Activated naive CD8-positive, alpha-beta T cell treated with anti-CD3 and anti-CD28 coated beads, Interleukin-2, amount 50 U/mL, for 16 hours (primary cell): ENCODE measurements at places on chromosomes 3 and 15.

- no peak for DNase-seq
Observed at GRCh38 chr3:40079203-40079846, 230.2 kb upstream of the EIF1B start.

GRCh38 chr15:63093486-63094205 is 28.0 kb upstream of the LACTB start:
- peak; percentile 41 for DNase-seq

GRCh38 chr3:48575366-48575765 is 11.8 kb upstream of the UCN2 start:
- no peak for DNase-seq

DNA sequence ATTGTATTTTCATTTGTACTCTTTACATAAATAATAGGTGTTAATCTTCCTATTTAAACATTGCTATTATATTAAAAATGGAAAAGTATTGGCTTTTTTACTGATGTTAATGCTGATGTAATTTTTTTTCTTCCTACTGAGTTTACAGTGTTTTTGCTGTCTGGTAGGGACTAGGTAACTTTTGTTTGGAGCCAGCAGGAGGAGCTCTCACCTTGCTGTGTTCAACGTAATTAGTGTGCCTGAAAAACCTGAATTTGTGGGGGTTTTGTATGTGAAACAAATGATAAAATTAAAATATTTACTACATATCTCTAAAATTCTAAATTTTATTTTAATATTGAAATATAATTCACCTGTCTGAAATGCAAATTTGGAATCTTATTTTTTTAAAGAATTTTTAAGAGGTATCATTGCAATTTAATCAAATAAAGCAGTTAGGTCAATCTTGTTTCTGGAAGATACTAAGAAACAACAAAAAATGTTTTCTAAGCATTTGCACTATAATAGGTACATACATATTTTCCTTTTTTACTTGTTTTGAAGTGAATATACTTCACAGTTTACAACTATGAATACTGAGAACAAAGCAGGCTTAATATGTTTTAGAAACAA is 48.8 kb downstream of the EPHA6 start:
- no peak for DNase-seq

GRCh38 chr15:63163217-63163616 is 5.9 kb upstream of the RPS27L start:
- no peak for DNase-seq

DNA sequence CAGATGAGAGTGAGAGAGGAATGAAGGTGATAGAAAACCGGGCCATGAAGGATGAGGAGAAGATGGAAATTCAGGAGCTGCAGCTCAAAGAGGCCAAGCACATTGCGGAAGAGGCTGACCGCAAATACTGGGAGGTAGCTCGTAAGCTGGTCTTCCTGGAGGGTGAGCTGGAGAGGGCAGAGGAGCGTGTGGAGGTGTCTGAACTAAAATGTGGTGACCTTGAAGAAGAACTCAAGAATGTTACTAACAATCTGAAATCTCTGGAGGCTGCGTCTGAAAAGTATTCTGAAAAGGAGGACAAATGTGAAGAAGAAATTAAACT is 88.9 kb downstream of the EOMES start:
- no peak for DNase-seq

- no peak for DNase-seq
Observed at GRCh38 chr3:72234391-72234790, 449.4 kb upstream of the PROK2 start.

DNA sequence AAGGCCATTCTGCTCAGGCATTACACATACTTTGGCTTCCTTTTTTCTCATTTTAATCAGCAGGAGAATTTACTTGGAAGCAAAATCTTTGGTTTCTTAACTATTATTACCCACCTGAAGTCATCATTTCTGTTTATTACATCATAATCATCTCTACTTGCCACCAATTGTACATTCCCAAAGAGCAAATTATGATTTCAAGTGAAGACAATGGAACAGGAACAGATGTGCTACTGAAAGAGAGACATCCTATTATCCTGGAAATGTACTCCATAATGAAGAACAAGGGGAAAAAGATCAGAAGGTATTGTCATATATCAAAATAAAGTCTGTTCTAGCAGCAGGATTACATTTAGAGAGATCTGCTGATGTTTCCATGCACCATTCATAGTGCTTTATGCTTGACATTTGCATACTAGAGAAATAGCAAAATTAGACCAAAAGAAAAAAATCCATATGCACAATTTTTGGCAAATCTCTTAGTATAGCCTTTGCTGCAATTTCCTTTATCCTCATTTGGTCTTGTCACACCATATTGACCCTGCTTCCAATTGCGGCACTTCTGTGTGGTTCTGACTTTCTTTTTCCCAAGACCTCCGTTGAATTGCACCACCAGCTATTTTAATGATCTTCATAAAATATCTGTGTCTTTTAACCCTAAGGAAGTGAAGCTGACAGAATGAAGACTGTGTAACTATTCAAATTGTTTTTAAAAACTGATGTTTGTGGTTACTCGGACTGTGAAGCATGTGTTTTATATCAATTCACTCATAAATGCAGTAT is 683.8 kb downstream of the ZNF385D start:
- DNase-seq = no peak

GRCh38 chr15:85753261-85753660 is 41.5 kb downstream of the KLHL25 start:
- DNase-seq = no peak

- no peak for DNase-seq
Observed at GRCh38 chr3:187811585-187812250, 66.5 kb upstream of the BCL6 start.

GRCh38 chr15:93274257-93274656 is 185.2 kb upstream of the RGMA start:
- no peak for DNase-seq
